Skeletal muscle tissue (tissue), 5 donors: ENCODE measurements at places on chromosomes 11 and 22. TPM values are rescaled to one million over a fixed set of nuclear protein-coding genes. Genes with fewer than 3 reads are reported as not detected.

Gene PRG3
- total RNA-seq, result 2.6 TPM

Gene TENM4
- 18.3 TPM for total RNA-seq

Gene UEVLD
- 12.0 TPM for total RNA-seq

Gene CHRM4
- total RNA-seq, result not detected

Gene OR51B5
- 0.52 TPM for total RNA-seq
